ENCODE measurements at places on chromosomes 12 and 14.

- DNase-seq = no peak
Observed at GRCh38 chr12:25504744-25505143, 48.3 kb downstream of the LMNTD1 start.

DNA sequence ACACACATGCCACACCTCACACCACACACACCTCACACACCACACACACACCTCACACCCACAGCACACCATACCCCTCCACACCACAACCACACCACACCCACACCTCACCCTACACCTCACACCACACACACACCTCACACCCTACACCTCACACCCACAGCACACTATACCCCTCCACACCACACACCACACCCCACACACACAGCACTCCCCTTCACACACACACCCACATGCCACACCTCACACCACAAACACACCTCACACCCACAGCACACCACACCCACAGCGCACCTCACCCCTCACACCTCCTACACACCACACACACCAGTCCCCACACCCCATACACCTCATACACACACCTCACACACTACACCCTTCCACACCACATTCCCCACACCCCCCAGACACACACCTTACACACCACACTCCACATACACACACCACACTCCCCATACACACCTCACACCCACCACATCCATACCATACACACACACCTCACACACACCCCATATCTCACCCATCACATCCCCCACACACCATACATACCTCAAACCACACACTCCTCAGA lies 80.0 kb downstream of the ACTN1 start:
- DNase-seq = no peak

GRCh38 chr12:85519163-85519562 lies 239.1 kb downstream of the ALX1 start:
- DNase-seq = no peak

DNA sequence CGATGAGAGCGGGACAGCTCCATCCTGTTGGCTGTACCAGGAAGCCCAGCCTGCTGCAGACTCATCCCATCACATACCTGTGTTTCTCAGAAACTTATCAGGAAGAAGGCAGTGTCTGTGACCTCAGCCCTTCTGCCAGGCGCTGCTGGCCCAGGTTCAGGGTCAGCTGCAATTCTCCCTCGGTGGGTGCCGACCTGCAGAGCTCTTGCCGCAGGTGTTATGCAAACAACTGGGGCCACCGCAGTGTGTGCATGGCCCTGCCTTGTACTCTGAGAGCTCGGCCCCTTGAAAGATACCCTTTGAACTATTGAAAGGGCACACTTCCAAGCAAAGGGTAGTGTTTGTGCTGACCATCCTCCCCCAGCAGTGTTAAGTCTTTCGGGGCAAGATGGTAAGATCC lies 322.2 kb upstream of the DIO3 start:
- DNase-seq = no peak

GRCh38 chr12:6295094-6295811 lies 15.2 kb upstream of the PLEKHG6 start:
- DNase-seq = no peak

DNA sequence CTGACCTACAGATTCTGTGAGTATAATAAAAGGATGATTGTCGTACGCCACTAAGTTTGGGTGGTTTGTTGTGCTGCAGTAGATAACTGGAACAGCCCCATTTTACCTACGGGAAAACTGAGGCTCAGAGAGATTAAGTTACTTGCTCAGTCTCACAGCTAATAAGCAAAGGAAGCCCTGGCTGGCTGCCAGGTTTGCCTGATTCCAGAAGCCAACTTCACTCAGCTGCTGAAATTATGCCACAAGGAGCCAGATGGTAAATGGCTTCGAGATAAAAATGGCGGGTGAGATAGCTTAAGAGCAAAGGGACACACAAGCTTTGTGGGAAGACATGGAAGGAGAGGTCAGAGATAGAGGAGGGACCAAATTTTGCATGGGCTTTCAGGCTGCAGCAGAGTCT lies 191.5 kb upstream of the NOS1 start:
- DNase-seq = no peak

- no peak for DNase-seq
Observed at GRCh38 chr12:79127271-79127751, 262.7 kb downstream of the SYT1 start.

GRCh38 chr12:116490471-116490870 lies 68.7 kb upstream of the MAP1LC3B2 start:
- DNase-seq = no peak

- no peak for DNase-seq
Observed at GRCh38 chr12:39813776-39814175, 194.2 kb upstream of the ABCD2 start.
